ENCODE measurements at places on chromosomes 2 and 18. TPM values are rescaled to one million over a fixed set of nuclear protein-coding genes. Genes with fewer than 3 reads are reported as not detected.

DNA sequence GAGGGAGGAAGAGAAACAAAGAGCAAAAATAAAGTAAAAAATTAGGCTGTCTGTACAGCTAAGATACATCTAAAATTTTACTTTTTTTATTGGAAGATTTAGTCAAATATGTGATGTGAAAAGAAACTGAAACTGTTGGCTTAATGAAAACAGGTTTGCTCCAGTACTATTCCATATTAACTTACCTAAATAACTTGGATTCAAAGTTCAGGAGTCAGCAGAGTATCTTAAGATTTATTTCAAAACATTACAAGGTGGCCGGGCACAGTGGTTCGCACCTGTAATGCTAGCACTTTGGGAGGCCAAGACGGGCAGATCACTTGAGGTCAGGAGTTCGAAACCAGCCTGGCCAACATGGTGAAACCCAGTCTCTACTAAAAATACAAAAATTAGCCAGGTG, 197.9 kb downstream of the PDE11A start:
- no peak for DNase-seq
- no peaks in the 10 kb centered on the region for H3K36me3 ChIP-seq
- no peak overlapping the region for H3K27ac ChIP-seq
- H3K27me3 ChIP-seq, result no peaks in the 10 kb centered on the region
- H3K4me3 ChIP-seq, result no peak overlapping the region
- no peaks in the 10 kb centered on the region for H3K4me1 ChIP-seq

- no peaks in the 10 kb centered on the region for H3K4me1 ChIP-seq
- no peak overlapping the region for H3K4me3 ChIP-seq
- DNase-seq, result no peak
Observed at GRCh38 chr2:123917241-123917640, 107.8 kb upstream of the CNTNAP5 start.

DNA sequence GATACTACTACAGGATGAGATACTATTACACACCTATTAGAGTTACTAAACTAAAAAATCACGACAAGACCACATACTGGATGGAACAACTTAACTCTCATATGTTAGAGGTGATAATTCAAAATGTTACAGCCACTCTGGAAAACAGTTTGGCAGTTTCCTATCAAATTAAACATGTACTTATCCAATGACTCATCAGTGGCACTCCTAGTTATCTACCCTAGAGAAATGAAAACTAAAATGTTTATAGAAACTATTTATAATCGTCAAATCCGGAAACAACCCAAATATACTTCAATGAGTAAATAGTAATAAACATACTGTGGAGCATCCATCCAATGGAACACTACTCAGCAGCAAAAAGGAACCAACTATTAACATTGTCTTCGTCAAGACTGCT, 137.0 kb upstream of the RBBP8 start:
- no peak for DNase-seq
- H3K4me3 ChIP-seq, result no peak overlapping the region
- no peaks in the 10 kb centered on the region for H3K27me3 ChIP-seq
- H3K36me3 ChIP-seq, result no peaks in the 10 kb centered on the region

- peaks cover 8% of the 10 kb centered on the region for H3K36me3 ChIP-seq
- H3K4me1 ChIP-seq, result peaks cover 24% of the 10 kb centered on the region
- peaks cover 38% of the 10 kb centered on the region for H3K27me3 ChIP-seq
- peak; percentile 88 for DNase-seq
Observed at GRCh38 chr2:136116151-136116812, 1.7 kb downstream of the CXCR4 start.

GRCh38 chr2:147538088-147538487, 306.7 kb upstream of the ACVR2A start:
- no peaks in the 10 kb centered on the region for H3K36me3 ChIP-seq
- no peaks in the 10 kb centered on the region for H3K4me1 ChIP-seq
- no peak for DNase-seq
- H3K27me3 ChIP-seq, result no peaks in the 10 kb centered on the region
- no peak overlapping the region for H3K4me3 ChIP-seq

Gene REG1B
- not detected for total RNA-seq

Gene HRH4
- total RNA-seq, result 1.7 TPM

Gene DLGAP1
- 5.4 TPM for total RNA-seq

Gene DHRS9
- total RNA-seq, result 7.6 TPM

Gene BMPR2
- 139 TPM for total RNA-seq

Measured in upper lobe of right lung (tissue), 1 donor.